ENCODE measurements at places on chromosomes 4 and X.

GRCh38 chrX:48468693-48469691 lies 1.1 kb downstream of the SLC38A5 start:
- DNase-seq = no peak

- DNase-seq = no peak
Measured at GRCh38 chr4:154414796-154415195, 76.8 kb downstream of the DCHS2 start.

DNA sequence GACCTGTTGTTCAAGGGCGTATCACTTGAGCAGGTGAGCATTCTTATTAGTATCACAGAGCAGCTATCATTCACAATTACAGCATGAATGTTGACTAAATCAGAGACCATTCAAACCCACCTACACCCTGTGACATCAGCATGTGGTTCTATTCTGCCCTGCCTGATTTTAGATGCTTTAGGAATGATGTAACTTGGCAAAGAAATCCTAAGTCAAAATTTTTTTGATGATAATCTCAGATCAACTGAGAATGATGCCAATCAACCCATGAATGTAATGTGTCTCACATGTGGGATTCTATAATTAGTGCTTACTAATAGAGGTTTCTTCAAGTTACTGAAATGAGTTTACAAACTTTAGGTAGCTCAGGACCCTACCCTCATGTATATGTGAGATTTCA lies 13.4 kb upstream of the CHIC2 start:
- no peak for DNase-seq

DNA sequence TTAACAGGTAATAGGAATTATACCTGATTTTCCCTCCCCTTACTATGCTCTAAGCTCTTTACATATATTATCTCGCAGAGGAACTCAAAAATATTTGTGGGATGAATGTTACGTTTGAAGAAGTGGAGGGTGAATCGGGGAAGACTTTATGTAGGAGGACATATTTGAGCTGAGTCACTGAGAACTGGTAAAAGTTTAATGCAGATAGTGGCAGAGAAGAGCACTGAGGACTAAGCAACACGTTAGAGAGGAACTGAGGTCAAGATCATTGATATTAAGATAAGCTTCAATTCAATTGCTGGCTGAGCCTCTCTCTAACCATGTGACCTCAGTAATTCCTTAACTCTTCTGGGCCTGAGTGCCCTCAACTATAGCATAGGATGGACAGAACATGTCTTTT lies 26.4 kb upstream of the ELOVL6 start:
- no peak for DNase-seq

- DNase-seq = no peak
Measured at GRCh38 chrX:37834937-37835336, 12.4 kb downstream of the DYNLT3 start.

DNA sequence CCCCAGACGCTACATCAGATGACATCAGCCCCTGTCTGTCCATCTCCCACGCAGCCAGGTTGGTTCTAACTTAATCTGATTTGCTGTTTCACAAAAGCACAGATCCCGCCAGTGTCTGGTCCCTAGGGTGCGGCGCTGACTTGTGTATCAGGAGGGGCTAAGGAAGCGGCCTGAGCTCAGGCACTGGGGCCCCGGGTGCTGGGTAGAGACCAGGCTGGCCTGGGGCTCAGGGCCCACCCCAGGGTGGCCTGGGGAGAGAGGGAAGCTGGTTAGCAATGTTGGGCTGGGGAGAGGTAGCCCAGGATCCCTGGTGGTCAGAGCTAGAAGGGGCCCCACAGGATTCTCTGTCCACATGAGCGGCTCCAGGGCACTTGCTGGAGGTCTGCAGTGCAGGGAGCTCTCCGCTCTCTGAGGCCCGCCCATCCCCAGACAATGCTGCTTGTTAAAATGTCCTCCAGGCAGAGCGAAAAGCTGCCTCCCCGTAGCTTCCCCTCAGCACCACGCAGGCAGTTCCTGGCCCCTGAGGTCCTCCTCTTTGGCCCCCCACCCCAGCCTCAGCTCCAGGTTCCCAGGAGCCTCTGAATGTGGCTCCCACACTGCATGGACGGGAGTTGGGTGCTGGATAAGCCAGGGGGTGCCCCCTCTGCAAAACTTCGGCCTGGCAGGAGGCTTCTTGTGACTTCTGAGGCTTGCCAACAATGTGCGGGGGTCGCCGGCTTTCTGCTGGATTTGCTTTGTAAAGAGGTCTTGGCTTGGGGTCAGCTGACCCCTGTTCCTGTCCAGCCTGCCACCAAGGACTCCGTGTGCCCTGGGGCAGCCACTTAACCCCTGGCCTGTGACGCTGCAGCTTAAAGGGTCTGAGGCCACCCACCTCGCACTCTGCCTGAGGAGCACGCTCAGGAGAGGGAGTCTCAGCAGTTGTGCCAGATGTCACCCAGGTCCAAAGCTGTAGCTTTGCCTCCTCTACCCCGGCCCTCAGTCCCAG lies 112.9 kb downstream of the CPZ start:
- DNase-seq = no peak

- DNase-seq = no peak
Measured at GRCh38 chr4:125346616-125347015, 31.9 kb downstream of the FAT4 start.

GRCh38 chr4:67125636-67126514 lies 419.4 kb downstream of the CENPC start:
- no peak for DNase-seq

GRCh38 chr4:122364700-122365404 lies 14.0 kb upstream of the ADAD1 start:
- DNase-seq = no peak

DNA sequence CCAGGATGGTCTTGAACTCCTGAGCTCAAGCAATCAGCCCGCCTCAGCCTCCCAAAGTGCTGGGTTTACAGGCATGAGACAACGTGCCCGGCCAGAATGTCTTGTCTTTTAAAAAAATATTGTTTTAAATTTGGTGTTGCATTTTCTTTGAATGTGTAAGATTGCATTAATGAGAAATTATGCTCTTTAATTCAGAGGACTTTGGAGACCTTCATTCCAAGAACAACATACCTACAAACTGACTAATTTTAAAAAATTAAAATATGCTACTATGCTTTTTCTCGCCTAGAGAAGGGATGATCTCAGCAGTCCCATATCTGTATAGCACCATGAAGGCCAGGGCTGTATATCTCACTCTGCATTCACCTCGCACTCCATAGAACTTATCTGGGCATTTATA lies 204.3 kb upstream of the SLC7A11 start:
- no peak for DNase-seq

GRCh38 chrX:25206778-25207177 lies 191.0 kb upstream of the ARX start:
- no peak for DNase-seq

- no peak for DNase-seq
Measured at GRCh38 chrX:8683687-8684086, 48.2 kb downstream of the ANOS1 start.

GRCh38 chrX:55056820-55057674 lies 17.8 kb upstream of the PAGE2B start:
- no peak for DNase-seq

DNA sequence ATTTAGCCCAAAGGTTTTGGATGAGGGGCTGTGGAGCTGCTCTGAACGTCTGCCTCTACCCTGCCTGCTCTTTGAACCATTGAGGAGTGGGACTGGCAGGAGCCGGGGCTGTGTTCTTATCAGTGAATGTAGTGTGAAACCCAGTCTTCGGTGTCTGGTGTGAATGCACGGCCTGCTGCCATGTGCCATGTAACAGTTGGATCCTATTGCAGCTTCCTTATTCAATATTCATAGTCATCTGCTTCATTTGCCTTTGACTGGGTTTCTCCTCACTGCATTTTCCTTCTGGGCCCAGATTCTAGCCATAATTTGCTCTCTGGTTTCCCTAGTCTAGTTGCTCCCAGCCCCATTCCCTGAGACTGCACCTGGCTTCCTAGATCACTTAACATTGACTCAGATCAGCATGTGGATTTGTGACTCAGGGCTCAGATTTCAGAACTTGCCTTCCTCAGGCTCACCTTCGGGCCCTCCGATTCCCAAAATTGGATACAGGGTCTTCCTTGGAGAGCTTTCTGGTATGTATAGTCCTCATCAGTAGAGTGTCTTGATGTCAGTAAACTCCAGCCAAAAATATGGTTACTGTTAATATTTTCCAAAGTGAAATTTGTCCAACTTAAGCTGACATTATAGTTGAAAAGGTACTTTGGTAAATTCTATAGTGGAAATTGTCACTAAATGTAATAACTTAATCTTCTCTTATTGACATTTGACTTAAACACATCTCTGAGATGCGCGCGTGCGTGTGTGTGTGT lies 94.0 kb upstream of the DDIT4L start:
- DNase-seq = no peak

- DNase-seq = no peak
Measured at GRCh38 chrX:15293451-15293850, 22.0 kb downstream of the ASB11 start.

DNA sequence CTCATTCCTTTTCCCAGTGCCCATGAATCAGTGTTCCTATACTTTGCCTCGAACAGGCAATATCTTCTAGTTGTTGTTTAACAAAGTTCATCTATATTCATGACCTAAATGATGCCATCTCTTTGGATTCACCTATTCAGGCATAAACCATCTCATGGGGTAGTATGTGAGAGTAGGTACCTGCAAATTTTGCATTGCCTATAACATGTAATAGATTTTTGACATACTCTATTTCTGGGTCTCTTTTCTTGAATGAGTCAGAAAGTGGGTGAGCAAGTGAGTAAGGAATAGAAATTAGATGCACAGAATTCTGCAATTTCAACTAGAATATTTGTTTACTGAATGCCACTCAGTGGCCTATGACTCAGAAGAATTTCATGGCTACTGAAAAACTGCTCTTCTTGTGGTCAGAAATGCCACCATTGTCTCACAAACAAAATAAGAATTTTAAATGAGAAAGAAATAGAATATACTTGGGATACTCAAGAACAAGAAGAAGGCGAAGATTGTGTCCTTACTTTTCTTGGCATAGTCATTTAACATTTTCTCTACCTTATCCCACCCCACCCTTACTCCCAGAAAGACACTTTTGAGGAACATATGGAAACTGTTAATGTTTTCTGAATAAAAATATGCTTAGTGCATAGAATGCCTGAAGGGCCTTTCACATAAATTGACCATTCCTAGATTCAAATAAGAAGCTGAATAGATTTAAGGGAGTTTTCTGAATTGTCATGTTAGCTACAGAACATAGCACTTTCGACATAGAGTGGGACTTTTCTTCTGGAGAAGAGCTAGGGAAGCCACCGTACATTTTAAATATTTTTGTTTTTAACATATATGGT lies 86.8 kb downstream of the HHIP start:
- DNase-seq = no peak

GRCh38 chrX:136650811-136651210 lies 2.9 kb downstream of the CD40LG start:
- no peak for DNase-seq

DNA sequence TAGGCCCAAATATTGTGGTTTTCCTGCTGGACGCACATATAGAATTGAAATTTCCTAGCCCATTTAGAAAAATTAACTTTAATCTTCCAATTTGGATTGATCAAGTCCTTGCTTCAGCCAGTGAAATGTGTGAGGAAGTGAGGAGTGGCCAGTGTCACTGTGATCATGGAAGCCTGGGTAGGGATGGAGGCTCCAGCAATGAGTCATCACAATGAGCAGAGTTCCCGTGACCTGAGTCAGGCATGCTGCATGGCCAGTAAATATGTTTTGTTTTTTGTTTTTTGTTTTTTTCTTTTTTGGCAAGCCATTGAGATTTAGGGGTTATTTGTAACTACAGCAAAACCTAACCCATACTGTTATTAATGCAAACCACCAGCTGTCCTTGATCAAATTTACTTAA lies 52.1 kb downstream of the IDS start:
- DNase-seq = no peak

- no peak for DNase-seq
Measured at GRCh38 chr4:184459413-184459812, 14.9 kb downstream of the IRF2 start.

DNA sequence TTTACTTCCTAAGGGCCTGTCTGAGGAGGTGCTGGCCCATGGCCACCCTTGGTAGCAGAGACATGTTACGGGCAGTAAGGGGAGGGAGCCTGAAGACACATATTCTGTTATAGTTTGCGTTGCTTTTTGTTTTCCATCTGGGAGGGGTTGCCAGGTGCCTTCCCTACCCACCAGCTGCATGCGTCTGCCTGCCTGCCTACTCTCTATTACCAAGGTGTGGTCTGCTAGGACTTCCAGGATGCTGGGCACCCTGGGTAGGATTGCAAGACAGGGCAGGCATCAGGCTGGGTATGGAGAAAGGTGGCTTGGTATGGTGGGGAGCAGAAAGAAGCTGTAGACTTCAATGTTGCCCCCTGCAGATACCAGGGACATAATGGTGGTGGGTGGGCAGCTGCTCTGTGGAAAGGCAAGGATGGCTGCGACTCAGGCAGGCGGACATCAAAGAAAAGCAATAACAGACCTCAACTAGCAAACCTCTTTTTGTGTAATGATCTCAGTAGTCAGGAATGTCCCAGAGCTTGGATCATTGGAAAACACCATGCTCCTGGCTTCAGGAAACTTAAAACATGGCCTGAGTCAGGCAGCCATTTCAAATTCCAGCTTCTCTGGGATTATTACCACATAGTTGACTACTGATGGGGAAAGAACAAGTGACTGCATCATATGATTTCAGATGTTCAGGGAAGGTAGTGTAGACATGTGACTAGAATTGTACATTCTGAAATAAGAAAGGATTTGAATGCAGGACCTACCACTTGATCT lies 67.8 kb downstream of the HOPX start:
- no peak for DNase-seq

Data from stimulated activated CD8-positive, alpha-beta memory T cell treated with anti-CD3 and anti-CD28 coated beads, Interleukin-7, amount 100 ng/mL, for 1 hour (primary cell).